ENCODE measurements at places on chromosomes 3 and 15.

DNA sequence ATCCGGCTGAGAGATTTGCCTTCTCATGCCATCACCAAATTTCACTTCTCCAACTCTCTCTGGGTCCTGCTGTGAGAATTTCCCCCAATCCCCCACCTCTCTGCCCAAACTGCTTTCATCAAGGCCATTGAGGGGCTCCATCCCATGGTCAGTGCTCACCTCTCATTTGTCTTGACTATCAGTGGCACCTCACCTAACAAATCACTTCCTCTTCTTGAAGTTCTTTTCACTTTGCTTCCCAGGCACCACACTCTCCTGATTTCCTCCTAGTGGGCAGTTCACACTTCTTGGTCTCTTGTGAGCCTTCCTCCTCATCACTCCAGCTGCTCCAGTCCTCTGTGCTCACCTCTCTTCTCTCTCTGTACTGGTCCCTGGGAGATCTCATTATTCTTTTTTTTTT, 169.6 kb downstream of the OPA1 start:
- no peak for DNase-seq

DNA sequence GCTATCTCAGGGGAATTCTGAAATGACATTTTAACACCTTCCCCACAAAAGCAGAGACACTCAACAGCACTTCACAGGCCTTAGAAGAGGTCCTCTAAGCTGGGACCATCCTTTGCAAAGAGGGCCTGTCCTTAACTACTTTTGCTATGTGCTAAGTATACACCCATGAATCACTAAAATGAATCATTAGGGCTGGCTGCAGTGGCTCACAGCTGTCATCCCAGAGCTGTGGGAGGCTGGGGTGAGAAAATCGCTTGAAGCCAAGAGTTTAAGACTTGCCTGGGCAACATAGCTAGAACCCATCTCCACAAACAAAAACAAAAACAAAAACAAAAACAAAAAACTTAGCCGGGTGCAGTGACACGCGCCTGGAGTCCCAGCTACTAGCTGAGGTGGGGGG, 53.9 kb upstream of the MELTF start:
- no peak for DNase-seq

DNA sequence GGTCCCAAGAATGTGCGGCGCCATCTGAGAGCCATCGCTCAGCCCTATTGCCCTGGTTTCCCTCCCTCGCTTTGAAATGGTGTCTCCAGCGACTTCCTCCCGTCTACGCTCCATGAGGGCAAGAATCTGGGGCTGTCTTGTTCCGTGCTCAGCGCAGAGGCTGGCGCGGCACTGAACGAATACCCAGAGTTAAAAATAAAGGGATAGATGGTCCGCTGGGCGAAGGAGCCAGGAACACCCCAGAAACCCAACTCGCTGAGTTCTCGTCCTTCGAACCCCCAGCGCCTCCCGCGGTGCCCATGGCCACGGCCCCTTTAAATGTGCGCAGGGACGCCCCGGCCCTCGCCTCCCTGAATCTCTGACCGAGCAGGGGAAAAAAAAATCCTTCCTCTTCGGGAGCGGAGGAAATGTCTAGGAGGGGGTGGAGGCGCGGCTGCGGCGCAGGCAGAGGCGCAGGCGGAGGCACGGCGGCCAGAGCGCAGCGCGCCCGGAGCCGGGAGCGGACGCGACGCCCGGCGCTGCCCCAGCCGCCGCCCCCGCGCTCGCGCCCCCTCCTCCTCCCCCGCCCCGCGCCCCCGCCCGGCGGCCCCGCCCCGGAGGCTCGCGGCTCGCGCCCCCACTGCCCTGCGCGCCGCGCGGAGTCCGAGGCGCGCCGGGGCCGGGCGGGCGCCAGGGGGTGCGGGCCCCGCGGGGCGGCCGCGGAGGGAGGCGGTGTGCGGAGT, 8.5 kb upstream of the FGD5 start:
- DNase-seq, result no peak

- peak; percentile 52 for DNase-seq
Measured at GRCh38 chr3:122794779-122795673, at the start of gene SLC49A4. TSS of gene SLC49A4 (plus strand) at chr3:122795069. CDS start at chr3:122795193, 124 bp downstream.

DNA sequence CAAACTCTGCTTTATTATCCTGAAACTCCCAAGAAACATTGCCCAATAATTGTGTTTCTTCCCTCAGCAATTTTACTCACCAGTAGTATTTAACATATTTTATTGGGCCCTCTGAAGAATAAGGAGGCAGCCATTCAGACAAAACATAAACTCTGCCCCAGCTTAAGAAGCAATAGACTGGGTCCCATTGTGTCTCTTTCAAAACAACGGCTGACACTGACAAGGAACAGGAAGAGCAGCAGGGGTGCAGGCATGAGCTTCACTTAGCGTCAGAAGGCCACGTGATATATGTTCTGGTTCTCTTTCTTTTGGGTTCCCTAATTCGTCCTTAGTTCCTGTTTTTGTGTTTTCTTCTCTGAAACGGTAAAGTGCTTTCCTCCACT, 242.3 kb downstream of the FHIT start:
- no peak for DNase-seq

- no peak for DNase-seq
Measured at GRCh38 chr3:10392244-10392643, 71.3 kb upstream of the SEC13 start.

- no peak for DNase-seq
Measured at GRCh38 chr3:39176025-39176714, 16.2 kb downstream of the XIRP1 start.

DNA sequence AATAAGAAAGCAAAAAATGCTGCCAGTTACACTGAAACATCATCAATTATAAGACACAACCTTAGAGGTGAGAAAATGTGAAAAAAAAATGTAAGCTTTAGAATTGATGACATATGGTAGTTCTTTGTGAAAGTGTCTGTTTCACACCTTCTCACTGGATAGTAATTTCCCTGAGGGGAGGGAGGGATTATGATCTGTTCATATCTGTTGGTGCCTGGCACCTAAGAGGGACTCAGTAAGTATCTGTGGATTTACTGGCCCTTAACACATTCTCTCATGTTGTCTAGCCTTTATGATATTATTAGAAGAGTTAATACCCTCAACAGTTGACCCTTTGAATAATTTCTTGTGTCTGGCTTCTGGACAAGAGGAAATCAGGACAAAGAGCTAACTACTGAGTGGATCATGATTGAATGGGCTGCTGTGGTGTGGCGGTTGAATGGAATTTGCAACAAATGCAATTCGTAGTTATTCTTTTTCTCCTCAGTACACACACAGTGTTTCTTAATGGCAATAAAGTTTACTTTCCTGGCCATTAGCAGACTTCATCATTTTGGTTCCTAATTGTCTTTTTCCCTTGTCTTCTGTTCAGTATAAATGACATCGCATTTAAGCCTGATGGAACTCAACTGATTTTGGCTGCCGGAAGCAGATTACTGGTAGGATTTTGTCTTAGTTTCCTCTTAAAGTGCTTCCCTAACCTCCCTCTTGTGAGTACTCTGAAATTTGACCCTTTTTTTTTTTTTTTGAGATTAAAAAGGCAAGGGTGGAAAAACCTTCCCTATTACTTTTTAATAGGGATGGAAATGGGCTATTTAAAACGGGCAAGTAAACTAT, 9.5 kb downstream of the IFT122 start:
- DNase-seq, result no peak

DNA sequence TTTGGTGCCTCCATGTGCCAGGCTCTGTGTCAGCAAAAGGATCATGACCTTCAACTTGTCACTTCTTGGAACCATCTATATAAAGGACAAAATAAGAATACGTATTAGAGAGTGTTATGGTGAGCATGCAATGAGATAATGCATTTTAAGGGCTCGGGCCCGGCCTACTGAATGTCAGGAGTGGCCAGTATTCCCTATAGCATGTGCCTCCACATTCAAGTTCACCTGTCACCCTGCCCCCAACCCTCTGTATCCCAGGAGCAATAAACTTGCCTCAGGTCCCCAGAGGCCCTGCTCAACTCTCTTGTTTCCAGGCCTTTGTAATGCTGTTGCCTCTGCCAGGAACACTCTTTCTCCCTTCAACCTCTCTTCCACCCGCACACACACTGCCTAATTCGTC, 90.2 kb upstream of the SLC6A11 start:
- DNase-seq, result no peak
